CD4-positive, alpha-beta T cell treated with Interleukin-12 subunit alpha and Interleukin-12 subunit beta, for 1 hour (primary cell): ENCODE measurements at places on chromosomes 6 and 20.
A peak's percentile ranks its signal among the peaks of the same experiment; 100 is the strongest.

- no peak for DNase-seq
These were observed 137.2 kb upstream of the CENPW start for GRCh38 chr6:126202707-126203106.

DNA sequence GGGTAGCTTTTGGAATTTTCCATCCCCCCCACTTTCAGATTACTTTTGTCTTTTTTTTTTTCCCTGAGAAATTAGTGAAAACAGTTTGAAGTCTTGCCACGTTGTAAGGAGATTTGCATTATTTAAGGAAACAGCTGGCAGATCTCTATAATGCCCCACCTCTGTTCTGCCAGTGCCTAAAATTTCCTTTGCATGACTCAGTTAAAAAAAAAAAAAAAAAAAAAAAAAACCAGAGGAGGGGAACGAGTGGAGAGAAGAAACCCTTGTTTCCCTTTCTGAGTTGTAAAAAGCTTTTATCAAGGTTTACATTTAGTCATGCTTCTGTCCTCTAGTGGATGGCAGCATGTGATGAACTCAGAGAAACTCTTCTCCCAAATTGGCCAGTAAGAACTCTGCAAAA lies 33.5 kb downstream of the CARMIL1 start:
- no peak for DNase-seq

DNA sequence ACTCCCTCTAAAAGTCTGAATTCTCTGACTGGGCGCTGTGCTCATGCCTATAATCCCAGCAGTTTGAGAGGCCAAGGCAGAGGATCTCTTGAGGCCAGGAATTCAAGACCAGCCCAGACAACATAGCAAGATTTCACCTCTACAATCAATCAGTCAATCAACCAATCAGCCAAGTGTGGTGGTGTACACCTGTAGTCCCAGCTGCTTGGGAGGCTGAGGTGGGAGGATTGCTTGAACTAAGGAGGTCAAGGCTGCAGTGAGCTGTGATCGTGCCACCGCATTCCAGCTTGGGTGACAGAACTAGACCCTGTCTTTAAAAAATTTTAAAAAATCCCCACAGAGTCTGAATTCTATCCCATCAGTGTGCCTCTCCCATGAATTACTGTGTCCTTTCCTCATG lies 37.9 kb downstream of the KIF3B start:
- DNase-seq, result no peak

DNA sequence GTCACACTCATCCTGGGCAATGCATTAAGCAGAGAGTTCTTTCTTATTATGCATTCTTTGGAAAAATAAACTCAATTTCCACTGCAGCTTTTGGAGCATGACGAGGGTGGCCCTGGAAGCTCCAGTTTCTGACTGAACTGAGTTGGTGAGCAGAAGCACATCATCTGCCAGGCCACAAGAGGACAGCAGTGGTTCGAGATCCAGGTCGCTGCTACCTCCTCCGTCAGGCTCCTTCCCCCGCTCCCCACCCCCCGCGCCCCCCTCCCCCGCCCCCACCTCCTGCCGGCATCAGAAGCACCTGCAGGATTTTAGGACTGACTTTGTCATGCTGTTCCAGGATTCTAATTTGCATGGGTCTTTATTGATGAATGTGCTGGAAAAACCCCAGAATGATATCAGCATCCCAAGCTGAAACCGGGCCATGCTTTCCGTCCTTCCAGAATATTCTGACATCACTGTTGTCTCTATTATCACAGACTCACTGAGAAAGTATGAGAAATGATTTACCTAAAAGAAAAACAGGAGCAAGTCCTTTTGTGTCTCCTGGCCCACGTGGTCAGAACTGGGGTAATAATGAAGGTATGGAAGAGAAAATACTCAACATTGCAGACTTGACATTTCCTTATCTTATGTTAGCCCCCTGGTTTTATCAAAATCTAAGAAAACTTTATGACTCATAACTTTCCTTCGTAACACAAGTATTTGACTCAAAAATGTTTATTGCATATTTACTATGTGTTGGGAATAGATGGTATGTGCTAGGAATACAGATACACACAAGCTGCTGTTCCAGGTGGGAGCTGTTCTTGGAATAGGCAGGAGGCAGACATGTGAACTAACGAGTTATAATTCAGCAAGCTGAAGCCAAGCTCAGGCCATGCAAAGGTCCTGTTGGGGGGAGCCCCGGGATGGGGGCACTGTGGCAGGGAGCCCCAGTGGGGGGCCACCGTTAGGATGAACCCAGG lies 220.2 kb upstream of the EXOC2 start:
- no peak for DNase-seq

DNA sequence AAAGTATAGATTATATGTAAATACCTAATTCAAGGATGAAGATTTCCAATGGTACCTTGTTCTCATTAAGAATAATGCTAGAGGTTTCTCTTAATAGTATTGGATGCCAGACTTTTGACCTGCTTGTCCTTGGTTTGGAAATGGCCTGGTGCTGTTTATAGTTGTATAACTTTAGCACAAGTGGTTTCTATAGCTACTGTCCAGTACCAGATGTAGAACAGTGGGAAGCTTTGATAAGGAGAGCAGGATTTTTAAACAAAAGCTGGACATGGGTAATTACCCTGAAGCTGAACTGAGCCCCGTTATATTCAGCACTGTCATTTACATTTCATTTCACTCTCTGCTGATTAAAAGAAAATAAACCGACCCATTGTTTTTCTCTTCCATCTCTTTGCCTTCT lies 43.7 kb downstream of the TRMT11 start:
- no peak for DNase-seq

- DNase-seq, result no peak
These were observed 78.2 kb upstream of the DST start for GRCh38 chr6:56720882-56721281.

DNA sequence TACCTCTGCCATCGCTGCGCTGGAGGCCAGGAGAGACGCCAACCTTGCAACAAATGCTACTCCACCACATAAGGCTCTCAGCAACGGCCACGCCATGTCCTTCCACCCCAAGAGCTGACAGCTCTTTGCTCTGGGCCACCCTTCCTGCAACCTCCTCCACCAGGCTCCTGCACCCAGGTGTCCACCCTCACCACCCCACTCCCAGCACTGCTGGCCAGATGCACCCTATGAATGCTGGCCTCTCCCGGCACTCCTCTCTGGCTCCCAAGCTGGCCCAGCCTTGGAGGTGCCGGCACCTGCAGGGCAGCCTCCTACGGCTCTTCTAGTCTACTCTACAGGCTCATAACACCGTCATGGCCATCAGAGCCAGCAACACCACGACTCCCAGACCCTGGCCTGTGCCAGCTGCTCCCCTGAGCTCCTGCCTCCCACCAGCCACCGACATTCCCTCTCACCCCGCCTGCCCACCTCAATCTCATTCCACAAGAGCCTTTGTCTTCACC lies 11.2 kb downstream of the TAF4 start:
- DNase-seq, result no peak

DNA sequence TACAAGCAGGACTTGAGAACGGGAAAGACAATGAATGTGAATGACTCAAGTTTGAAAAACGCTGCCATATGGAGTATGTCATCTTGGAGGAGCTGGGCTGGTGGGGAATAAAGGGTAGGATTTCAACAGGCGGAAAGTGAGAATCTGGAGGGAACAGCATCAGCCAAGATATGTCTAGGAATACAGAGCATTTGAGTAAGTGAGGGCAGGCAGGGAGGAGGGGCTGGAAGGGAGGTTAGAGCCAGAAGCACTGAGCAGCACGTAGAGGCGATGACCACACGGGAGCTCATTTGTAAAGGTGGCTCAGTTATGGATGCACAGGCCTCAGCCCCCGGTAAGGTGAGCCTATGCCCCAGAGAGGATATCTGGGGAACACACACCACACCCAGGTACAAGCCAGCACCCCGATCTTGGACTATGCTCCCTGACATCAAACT lies 115.1 kb downstream of the ZMYND8 start:
- no peak for DNase-seq

- no peak for DNase-seq
These were observed 258.1 kb downstream of the LRFN2 start for GRCh38 chr6:40328986-40329545.

- no peak for DNase-seq
These were observed 43.6 kb upstream of the TMEM170B start for GRCh38 chr6:11493974-11494373.

DNA sequence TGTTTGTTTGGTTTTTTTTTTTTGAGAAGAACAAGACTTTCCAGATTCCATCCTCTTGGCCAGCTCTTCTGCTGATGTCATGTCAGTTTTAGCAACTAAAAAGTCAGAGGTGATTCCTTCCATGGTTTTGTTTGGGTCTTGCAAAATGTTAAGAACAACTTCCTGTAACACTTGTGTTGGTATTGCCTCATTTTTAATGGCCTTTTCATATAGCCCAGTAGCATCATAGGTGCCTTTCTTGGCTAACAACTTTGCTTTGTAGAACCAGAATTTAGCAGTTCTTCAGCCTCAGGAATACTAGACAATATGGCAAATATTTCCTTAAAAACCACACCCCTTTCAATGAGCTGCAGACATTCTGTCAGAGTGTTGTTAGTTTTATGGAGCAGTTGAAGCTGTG lies 99.5 kb upstream of the SIRPG start:
- no peak for DNase-seq

GRCh38 chr20:43586641-43587040 lies 4.1 kb upstream of the IFT52 start:
- no peak for DNase-seq

DNA sequence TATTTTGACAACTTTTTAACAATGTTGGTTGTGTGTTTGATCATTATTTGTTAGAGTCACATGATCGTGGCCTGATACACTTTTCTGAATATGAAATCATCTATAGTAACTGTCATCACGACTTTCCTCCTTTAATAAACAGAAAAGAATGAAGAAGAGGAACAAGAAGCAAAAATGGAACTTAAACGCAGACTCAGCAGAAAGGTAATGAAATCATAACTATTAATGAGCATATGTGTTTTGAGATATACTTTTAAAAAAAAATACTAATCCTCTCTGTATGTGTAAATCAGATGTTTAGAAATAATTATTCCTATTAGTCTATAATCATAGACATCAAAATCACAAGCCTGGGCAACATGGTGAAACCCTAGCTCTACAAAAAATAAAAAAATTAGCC lies 60.1 kb upstream of the LTV1 start:
- no peak for DNase-seq

GRCh38 chr6:34606477-34607265 lies 50.5 kb upstream of the SPDEF start:
- DNase-seq, result no peak

GRCh38 chr20:13687815-13688214 lies 49.1 kb upstream of the TASP1 start:
- no peak for DNase-seq

DNA sequence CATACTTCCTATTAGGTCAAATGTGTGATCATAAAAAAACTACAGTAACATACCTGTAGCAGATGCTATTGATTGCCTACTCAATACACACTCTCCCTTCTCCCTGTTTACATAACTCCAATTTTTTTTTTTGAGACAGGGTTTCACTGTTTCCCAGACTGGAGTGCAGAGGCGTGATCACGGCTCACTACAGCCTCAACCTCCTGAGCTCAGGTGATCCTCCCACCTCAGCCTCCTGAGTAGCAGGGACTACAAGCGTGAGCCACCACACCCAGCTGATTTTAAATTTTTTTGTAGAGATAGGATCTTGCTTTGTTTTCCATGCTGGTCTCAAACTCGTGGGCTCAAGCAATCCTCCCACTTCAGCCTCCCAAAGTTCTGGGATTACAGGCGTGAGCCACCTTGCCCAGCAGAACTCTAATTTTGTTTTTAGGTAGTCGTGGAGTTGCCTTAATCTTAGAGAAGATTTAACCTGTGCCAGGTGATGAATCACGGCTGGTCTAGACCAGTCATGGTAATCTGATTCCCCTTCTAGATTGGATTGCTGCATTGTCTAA lies 14.0 kb upstream of the KIF3B start:
- DNase-seq, result no peak

DNA sequence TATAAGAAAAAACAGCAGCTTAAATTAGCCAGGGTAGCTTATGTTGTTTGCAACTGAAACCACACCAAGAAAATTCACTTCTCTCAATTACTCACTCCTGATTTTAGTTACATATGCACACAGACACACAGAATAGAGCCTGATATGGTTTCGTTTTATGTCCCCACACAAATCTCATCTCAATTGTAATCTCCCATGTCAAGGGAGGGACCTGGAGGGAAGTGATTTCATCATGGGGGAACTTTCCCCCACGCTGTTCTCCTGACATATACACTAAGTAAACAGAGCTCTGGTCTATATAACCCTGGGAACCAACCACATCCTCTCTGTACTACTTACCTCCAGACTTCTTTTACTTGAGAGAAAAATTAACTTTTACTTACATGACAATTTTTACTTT lies 9.8 kb downstream of the OR12D1 start:
- DNase-seq, result no peak

- DNase-seq, result peak; percentile 17
These were observed 1.1 kb upstream of the BEND3 start for GRCh38 chr6:107116328-107116892.

- no peak for DNase-seq
These were observed 128.7 kb downstream of the EYA4 start for GRCh38 chr6:133369773-133370272.

GRCh38 chr6:16799279-16800193 lies 38.3 kb upstream of the ATXN1 start:
- no peak for DNase-seq

- DNase-seq, result no peak
These were observed 41.1 kb upstream of the ZBTB24 start for GRCh38 chr6:109524129-109524528.

- no peak for DNase-seq
These were observed 6.8 kb downstream of the JAG1 start for GRCh38 chr20:10667077-10667401.

GRCh38 chr6:24489470-24489869 lies at the start of gene GPLD1:
Gene GPLD1, minus strand, starts transcription at chr6:24489578. Its CDS starts 67 bp downstream, at chr6:24489511.
- no peak for DNase-seq

DNA sequence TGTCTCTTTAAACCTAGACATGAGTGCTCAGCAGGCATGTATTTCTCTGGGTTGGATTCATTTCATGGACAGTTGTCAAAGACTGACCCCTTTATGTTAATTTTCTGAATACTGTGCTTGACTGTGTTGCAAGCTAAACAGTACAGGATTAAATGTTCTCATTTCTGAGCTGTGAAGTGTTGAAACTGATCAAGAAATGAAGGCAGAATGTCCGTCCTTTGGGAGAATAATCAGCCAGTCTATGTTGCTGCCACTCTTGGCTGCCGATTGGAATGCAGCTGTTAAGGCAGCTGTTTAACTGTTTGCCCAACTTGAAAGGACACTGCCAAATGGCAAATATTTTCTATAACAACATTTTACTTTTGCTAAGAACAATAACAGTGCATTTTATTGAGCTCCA lies 87.3 kb downstream of the CEP57L1 start:
- DNase-seq, result no peak

- DNase-seq, result no peak
These were observed 802.3 kb downstream of the MAFB start for GRCh38 chr20:39886650-39887190.

GRCh38 chr20:11544029-11544678 lies 373.5 kb upstream of the BTBD3 start:
- peak; percentile 2 for DNase-seq

- DNase-seq, result peak; percentile 65
These were observed 363.5 kb downstream of the ESR1 start for GRCh38 chr6:152170702-152171667.

GRCh38 chr20:5670036-5670536 lies 80.1 kb upstream of the SHLD1 start:
- DNase-seq, result no peak

- no peak for DNase-seq
These were observed 54.1 kb upstream of the SLC22A1 start for GRCh38 chr6:160067564-160067963.
